ENCODE measurements at places on chromosomes 5 and 9.

- no peak for DNase-seq
These were observed 17.9 kb downstream of the FAM163B start for GRCh38 chr9:133591116-133591910.

- DNase-seq = peak; percentile 59
These were observed 56.4 kb downstream of the LHFPL2 start for GRCh38 chr5:78591972-78592700.

GRCh38 chr5:142411656-142412425 is 87.0 kb upstream of the SPRY4 start:
- DNase-seq = no peak

DNA sequence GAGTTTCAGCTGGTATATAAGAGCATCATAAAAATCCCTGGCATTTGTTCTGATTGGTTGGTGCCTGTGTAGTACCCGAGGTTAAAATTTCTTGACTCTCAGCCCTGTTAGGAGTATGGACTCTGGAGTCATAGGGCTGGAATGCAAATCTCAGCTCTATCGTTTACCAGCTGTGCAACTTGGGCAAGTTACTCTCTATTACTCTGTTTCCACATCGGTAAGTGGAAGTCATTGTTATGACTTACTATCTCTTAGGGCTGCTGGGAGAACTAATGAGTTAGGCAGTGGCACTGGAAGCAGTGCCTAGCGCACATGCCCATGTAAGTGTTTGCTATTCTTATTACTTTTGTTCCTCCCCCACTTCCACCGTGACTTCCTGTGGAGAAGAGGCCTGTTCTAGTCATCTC is 141.6 kb downstream of the BOD1 start:
- DNase-seq = peak; percentile 75

DNA sequence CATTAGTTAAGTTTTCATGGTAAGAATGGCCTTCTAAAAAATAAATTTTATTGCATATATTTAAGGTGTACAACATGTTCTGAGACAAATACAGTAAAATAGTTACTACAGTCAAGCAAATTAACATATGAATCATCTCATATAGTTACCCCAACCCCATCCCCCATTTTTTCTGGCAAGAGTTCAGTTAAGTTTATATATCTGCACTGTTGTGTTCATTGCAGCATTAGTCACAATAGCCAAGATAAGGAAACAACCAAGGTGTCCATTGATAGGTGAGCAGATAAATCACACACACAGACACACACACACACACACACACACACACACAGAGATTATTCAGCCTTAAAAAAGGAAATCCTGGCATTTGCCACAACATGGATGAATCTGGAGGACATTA is 37.2 kb upstream of the OTULIN start:
- DNase-seq = no peak

DNA sequence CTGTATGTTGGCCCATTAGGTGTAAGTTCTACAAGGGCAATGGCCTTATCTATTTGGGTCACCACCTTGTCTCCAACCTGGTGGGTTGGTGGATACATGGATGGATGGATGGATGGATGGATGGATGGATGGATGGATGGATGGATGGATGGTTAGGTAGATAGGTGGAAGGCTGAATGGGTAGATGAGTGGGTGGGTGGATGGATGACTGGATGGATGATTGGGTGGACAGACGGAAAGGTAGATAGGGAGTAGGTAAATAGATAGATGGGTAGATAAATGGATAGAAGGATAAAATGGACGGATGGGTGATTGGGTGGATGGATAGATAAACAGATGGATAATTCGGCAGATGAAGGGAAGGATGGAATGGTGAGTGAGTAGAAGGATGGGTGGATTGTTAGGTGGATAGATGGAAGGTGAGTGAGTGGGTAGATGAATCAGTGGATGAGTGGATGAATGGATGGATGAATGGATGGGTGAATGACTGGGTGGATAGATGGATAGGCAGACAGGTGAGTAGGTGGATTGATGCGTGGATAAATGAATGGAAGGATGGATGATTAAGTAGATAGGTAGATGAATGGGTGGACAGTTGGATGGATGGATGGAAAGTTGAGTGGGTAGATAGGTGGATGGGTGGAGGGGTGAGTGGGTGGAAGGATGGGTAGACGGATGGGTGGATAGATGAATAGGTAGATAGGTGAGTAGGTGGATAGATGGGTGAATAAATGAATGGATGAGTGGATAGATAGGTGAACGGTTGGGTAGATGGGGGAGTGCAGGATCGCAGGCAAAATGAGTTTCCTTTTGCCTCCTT is 83.1 kb upstream of the FBXW11 start:
- no peak for DNase-seq

- peak; percentile 16 for DNase-seq
These were observed 13.1 kb upstream of the STXBP1 start for GRCh38 chr9:127598839-127599549.

All from fibroblast of the aortic adventitia (primary cell).